ENCODE measurements at places on chromosomes 7 and 10.

GRCh38 chr7:93923942-93924341 is 2.4 kb downstream of the GNG11 start:
- no peak for DNase-seq

- no peak for DNase-seq
Observed at GRCh38 chr10:3831608-3832007, 46.6 kb upstream of the KLF6 start.

GRCh38 chr10:103845972-103846371 is 9.4 kb downstream of the SH3PXD2A start:
- no peak for DNase-seq

GRCh38 chr10:6174201-6174874 is 28.4 kb upstream of the PFKFB3 start:
- DNase-seq, result no peak

DNA sequence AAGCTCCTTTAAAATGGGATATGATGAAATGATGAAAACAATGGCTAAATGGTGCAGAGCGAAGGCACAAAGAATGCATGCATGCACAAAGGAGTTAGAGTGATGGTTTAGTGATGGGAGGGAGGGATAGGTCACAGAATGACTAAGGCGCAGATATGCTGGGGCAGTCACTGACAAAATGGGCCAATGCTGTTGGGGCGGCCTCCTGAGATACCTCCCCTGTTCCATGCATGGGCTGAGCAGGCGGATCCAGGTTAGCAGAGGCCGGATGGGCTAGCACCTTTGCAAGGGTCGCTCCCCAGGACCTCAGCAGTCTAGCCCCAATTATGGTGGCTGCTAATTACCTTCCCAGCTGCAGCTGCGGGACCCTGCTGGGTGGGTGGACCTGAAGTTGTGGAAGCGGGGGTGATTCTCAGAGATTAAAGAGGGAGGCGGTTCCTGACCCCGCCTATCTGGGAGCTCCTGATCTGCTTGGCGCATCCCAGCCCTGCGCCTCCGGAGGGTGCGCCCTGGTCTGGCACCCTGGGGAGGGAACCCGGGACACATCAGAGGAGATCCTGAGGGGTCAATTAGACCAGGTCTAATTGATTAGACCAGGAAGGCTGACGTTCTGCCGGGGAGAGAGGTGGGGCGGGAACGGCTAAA is 175.0 kb downstream of the CYP26A1 start:
- DNase-seq, result no peak

Data from GM04503 (cell line).